ENCODE measurements at places on chromosomes 13 and 19. TPM values are rescaled to one million over a fixed set of nuclear protein-coding genes. Genes with fewer than 3 reads are reported as not detected.
A peak's percentile ranks its signal among the peaks of the same experiment; 100 is the strongest.

Gene COG3
- total RNA-seq = 28.0 TPM

Gene SCAMP4
- 26.0 TPM for total RNA-seq

Gene ZNF121
- 23.2 TPM for total RNA-seq

Gene TPTE2
- 0.99 TPM for total RNA-seq

Gene PEX11G
- not detected for total RNA-seq

Gene BLOC1S3
- 10.9 TPM for total RNA-seq

Gene CEACAM8
- total RNA-seq = not detected

Gene WDR62
- 1.1 TPM for total RNA-seq

- H3K4me3 ChIP-seq = no peak overlapping the region
- DNase-seq = no peak
- H3K36me3 ChIP-seq = no peaks in the 10 kb centered on the region
- H3K27me3 ChIP-seq = no peaks in the 10 kb centered on the region
- H3K4me1 ChIP-seq = no peaks in the 10 kb centered on the region
- no peak overlapping the region for H3K27ac ChIP-seq
Observed at GRCh38 chr13:75736173-75736572, 100.0 kb downstream of the LMO7 start.

DNA sequence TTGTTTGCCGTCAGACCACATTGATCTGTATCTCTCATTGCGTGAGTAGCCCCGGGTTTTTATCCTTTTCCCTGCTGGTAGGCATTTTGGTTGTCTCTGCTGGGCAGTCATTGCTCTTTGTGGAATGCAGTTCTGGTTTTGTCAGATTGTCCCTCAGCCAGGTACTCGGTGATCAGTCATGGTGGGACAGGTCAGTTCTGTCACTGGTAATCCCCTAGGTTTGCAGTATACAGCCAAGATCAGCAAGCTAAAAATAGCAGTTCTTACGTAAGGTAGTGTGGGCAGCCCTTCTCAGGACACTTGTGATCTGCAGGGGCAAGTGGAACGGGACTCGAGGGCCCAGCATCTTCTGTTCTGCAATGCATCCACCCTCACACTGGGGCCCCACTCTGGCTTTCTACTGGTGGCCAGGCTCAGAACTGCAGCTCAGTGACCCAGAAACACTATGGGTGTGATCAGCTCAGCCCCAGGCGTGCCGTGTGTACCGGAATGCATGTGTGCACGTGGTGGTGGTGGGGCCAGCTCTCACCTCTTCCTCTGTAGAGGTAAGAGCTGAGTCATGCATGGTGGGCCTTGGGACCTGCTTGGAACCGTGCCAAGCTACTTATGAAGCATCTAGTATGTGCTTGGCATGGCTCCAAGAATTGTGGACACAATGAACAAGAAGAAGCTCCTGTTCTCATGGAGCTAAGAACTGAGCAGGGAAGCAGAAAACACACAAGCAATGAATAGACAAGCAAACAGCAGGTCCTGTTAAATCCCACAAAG, 6.3 kb downstream of the PLEKHF1 start:
- no peak overlapping the region for H3K4me3 ChIP-seq
- H3K36me3 ChIP-seq = peaks cover 31% of the 10 kb centered on the region
- peak; percentile 72 for DNase-seq
- no peaks in the 10 kb centered on the region for H3K27me3 ChIP-seq
- H3K27ac ChIP-seq = no peak overlapping the region
- H3K4me1 ChIP-seq = peaks cover 42% of the 10 kb centered on the region

DNA sequence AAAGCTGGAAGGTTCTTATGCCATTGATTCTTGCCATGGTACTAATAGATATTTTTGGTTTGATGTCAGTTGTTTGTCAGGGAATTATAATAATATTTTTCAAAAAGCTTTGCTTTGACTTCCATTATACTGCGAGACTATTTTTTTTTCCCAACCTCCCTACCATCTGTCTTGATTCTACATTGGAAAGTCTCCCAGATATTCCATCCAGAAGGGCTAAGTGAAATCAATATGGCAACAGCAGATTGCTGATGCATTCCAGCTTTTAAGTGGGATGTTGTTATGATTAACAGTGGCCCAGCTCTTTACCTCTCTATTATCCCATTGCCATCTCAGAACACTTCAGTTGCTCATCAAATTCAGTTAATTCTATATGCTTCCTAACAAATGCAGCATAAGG, 247.4 kb downstream of the OXGR1 start:
- no peaks in the 10 kb centered on the region for H3K27me3 ChIP-seq
- no peak for DNase-seq
- H3K27ac ChIP-seq = no peak overlapping the region
- no peaks in the 10 kb centered on the region for H3K4me1 ChIP-seq
- H3K36me3 ChIP-seq = no peaks in the 10 kb centered on the region

- no peak overlapping the region for H3K27ac ChIP-seq
- no peaks in the 10 kb centered on the region for H3K36me3 ChIP-seq
- no peak for DNase-seq
- no peak overlapping the region for H3K4me3 ChIP-seq
Observed at GRCh38 chr19:50509366-50509765, 1.6 kb downstream of the JOSD2 start.

DNA sequence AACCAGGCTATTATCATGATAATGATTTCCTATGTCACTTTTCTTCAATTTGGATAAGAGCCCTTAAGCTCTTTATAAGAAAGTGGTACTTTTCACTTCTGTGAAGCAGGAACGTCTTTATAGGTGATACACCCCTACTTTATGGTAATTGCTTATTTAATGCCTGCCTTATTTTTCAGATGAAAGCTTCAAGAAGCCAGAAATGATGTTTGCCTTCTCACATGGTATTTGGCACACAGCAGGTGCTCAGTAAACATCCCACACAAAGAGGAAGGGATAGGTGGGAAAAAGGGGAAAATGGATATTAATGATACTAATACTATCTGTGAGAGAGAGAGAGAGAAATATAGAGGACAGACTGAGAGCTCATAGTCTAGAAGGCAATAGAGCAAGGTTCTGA, 29.0 kb upstream of the WASF3 start:
- no peaks in the 10 kb centered on the region for H3K4me1 ChIP-seq
- DNase-seq = no peak
- H3K36me3 ChIP-seq = no peaks in the 10 kb centered on the region
- H3K27ac ChIP-seq = no peak overlapping the region
- no peak overlapping the region for H3K4me3 ChIP-seq

GRCh38 chr19:41991025-41991424, 3.0 kb downstream of the ATP1A3 start:
- peaks cover 17% of the 10 kb centered on the region for H3K27me3 ChIP-seq
- no peaks in the 10 kb centered on the region for H3K4me1 ChIP-seq
- no peak overlapping the region for H3K4me3 ChIP-seq
- no peaks in the 10 kb centered on the region for H3K36me3 ChIP-seq
- DNase-seq = no peak

- H3K27ac ChIP-seq = no peak overlapping the region
- peaks cover 20% of the 10 kb centered on the region for H3K36me3 ChIP-seq
- no peak overlapping the region for H3K4me3 ChIP-seq
Observed at GRCh38 chr19:5202553-5202952, 138.1 kb downstream of the PTPRS start.

- DNase-seq = no peak
- H3K4me3 ChIP-seq = no peak overlapping the region
- H3K4me1 ChIP-seq = no peaks in the 10 kb centered on the region
- no peak overlapping the region for H3K27ac ChIP-seq
- H3K36me3 ChIP-seq = no peaks in the 10 kb centered on the region
Observed at GRCh38 chr13:26518451-26518959, 39.0 kb upstream of the WASF3 start.

DNA sequence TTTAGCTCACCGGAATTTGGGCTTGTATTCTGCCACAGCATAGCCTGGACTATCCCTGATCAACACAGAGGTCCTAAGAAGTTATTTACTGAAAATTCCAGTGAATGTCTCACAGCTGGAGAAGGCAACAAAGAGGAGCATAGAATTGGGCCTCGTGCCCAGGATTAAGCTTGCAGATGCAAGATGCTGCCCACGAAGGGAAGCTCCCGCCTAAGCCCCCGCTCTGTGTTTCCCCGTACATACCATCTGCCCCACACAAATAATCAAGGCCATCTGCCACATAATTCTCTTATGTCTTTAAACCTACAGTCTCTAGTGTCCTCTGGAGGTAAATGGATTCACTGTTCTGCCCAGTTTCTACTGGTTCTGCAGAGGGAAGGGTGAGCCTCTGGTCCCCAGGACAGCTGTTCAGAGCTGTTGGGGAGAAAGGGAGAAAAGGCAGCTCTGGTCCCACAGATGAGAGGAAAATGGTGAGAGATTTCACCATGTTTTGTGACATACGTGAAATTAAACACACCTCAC, 7.4 kb upstream of the TPP2 start:
- H3K27ac ChIP-seq = no peak overlapping the region
- no peaks in the 10 kb centered on the region for H3K27me3 ChIP-seq
- peaks cover 14% of the 10 kb centered on the region for H3K4me1 ChIP-seq
- no peak overlapping the region for H3K4me3 ChIP-seq
- no peaks in the 10 kb centered on the region for H3K36me3 ChIP-seq

DNA sequence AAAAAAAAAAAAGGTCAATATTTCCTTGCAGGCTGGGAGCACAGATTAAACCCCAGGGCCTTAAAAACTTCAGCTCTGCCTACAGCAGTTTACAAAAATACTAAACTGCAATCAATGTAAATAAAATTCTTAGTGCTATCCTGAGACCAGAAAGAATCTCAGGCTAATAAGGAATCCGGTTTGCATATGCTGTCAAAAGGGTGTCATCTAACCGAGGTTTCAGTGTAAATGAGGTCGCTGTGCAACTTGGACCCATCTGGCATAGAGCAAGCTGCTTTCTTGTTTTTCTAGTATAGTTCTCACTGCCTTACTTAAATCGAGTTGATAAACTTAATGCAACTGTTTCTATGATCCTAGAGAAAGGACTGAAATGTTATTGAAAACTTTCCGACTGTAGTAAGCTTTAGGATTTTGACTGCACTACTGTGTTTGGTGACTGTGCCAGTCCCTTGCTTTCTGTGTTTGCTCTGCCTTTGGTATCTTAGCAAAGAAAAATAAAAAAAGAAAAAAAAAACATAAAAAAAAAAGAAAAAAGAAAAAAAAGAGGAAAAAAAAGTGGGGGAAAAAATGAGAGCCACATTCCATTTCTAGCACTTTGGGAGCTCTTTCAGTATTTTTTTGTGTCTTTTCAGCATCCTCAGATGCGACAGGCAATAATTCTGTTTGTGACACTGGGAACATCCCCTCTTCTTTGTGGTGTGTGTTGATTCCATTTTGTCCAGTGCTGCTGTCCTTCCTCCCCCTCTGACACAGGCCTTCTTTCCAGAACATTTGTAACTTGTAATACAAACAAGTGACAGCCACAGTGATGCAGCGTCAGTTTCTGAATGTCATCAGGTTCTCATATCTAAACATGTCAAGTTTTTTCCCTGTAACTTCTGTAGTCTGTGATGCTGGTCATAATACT, 340.5 kb downstream of the ZNF536 start:
- DNase-seq = no peak
- no peaks in the 10 kb centered on the region for H3K27me3 ChIP-seq
- no peaks in the 10 kb centered on the region for H3K4me1 ChIP-seq
- no peak overlapping the region for H3K27ac ChIP-seq
- no peak overlapping the region for H3K4me3 ChIP-seq

DNA sequence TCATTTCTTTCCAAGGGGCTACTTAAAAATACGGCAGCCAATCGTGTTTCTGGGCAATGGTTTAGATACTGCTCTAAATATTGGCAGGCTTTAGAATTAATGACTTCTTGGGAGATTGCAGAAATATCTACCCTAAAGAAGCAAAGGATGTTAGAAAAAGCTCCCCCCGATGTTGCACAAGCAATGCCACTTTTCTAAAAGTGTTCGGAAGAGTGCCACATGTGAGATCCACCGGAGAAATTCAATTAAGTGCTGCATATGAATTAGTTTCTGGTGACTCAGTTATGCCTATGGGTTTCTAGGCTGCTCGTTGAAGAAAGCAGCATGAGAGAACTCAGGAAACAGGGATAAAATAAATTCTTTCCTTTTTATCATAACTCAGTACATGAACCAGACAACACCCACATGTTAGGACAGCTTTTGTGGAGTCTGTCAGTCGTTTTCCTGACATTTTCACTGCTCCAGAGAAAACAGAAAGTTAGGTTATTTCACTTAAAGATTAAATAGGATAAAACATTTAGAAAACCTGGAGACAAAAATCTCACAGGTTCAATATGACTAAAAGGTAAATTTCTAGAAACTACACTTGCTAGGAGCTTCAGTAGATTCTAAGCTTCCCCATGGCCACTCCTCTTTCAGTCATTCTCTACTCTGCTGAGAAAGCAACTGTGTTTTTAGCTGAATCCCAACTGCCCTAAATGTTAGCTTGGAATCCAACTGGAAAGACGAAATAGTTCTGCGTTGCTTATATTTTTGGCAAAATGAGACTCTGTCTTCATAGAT, 244.7 kb downstream of the DCLK1 start:
- H3K4me3 ChIP-seq = no peak overlapping the region
- no peak overlapping the region for H3K27ac ChIP-seq
- H3K4me1 ChIP-seq = no peaks in the 10 kb centered on the region
- H3K27me3 ChIP-seq = no peaks in the 10 kb centered on the region
- no peaks in the 10 kb centered on the region for H3K36me3 ChIP-seq
- DNase-seq = no peak

GRCh38 chr19:495402-496111, 729 bp upstream of the MADCAM1 start:
- H3K36me3 ChIP-seq = no peaks in the 10 kb centered on the region
- no peak overlapping the region for H3K27ac ChIP-seq
- H3K27me3 ChIP-seq = peaks cover 49% of the 10 kb centered on the region
- no peak for DNase-seq
- H3K4me1 ChIP-seq = no peaks in the 10 kb centered on the region

DNA sequence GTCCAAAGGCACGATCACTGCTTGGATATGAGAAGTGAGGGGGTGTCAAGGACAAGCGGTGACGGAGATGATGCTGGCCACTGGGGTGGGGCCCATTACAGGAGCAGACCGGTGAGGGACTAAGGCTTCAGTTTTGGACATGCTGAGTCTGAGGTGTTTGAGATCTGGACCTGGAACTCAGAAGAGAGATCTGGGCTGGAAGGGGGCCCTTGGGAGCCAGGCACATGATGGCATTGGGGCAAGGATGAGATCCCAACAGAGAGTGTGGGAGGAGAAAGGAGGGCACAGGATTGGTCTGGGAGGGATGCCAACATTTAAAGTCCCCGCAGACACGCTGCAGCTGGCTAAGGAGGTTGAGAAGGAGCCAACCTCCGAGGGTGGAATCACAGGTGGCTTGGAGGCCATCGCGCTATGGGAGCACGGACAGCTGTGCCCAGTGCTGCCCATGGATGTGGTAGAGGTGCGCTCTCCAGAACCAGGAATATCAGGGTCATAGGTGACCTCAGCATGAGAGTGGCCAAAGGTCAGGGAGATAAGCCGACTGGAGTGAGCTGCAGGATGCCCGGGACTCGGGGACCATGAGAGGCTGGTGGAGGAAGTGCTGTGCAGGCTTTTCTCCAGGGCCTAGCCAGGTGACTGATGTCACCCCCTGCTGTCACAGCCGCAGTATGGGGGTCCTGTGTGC, 21.8 kb downstream of the DHRS12 start:
- H3K27ac ChIP-seq = no peak overlapping the region
- H3K4me3 ChIP-seq = no peak overlapping the region
- no peaks in the 10 kb centered on the region for H3K36me3 ChIP-seq
- H3K4me1 ChIP-seq = peaks cover 20% of the 10 kb centered on the region
- no peak for DNase-seq

All from sigmoid colon (tissue), 7 donors.